ENCODE measurements at places on chromosomes 12 and 14.

DNA sequence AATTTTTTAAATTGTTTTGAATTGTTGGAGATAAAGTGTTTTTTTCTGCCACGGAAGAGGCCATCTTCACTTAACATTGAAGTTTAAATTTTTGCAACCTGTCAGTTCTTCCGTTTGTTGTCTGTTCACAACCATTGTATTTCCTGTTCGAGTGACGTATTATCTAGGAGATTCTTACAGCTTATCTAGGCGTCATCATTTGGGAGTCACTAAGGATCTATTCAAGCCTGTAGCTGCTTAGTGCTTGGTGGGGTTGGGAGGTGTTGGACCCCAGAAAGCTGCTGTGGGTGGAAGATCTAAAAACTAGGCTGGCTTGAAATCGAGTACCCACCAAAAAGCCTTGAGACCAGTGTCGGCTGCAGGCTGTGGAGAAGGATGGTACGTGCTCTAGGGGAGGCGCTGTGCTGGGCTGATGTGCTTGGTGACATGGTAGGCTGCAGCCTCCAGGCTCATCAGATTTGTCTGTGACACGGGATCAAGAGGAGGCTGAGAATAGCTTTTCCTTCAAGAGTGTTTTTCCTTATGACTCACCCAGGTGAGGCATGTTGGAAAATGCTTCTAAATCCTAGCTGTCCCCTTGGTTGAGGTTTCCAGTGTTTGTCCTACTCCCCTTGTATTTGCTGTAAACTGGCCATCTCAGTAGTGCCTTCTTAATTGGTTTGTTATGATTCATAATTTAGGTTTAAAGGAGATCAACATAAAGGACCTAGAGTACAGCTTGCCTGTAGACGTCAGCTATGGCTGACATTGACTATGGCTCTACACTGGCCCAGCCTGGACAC, 57.8 kb downstream of the ATG14 start:
- no peak for DNase-seq

GRCh38 chr12:54824402-54824801, 29.9 kb upstream of the MUCL1 start:
- DNase-seq = no peak

DNA sequence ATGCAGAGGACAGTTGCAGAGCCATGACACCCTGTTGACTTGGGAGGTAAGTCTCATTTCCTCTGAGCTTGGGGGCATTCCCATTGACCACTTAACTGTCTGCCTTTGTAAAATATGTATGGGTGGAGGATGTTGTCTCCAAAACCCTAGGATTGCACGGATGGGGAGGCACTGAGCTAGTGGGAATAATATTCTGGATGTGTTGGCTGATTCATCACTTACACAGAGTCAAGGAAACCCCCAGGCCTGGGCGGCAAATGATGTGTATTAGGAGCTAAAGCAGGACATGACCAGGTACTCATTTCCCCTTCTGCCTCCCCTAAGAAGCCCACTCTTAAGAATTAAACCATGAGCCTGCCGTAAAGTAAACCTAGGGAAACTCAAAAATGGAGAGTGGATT, 319.4 kb downstream of the VRK1 start:
- no peak for DNase-seq

DNA sequence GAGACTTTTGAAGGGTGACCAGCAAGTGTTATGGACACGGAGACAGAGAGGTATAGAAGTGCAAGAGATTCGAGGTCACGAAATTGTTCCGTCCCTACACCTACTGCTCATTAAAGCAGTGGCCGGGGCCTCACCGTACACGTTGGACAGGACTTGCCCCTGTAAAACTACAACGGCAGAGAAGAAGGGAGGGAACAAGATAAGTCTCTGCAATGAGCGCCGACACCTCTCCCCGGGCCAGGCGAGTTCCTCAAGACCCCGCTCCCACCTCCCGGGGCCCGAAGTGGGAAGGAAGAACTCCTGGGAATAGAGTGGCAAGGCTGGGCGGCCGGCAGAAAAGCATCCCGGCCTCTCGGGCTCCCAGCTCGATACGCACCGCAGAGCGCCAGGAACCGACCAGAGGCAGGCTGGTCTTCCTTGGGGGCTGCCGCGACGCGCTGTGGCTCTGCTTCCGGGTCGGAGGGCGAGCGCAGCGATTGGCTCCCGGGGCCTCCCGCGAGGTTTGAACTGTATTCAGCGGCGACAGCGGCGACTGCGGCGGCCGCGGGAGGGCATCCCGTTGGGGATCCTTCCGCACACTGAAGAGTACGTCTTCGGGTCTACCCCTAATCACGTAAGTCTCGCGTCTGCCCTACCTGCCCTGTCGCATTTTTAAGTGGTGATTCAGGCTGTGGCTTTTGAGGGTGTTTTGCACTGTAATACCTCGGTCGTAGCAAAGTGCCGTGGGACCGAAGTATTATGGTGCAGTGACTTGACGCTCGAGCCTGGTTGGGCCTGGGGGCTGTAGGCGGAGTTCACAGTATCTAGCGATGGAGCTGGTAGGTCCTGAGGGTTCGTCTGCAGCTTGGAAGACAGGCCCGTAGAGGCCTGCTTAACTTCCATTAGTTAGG, at the start of the genes NUP37 and PARPBP:
NUP37 (minus strand) TSS at position 441 of the 890 bp plus-strand sequence. CDS start 1,596 bp downstream, outside the sequence.
PARPBP (plus strand) TSS at position 510 of the 890 bp plus-strand sequence. CDS start 3,706 bp downstream, outside the sequence.
- peak; percentile 87 for DNase-seq

- DNase-seq = no peak
These were observed 80.9 kb downstream of the NDUFA12 start for GRCh38 chr12:94922561-94922960.

- no peak for DNase-seq
These were observed at the start of gene NKX2-8 for GRCh38 chr14:36582011-36582873. Gene NKX2-8 (minus strand): TSS chr14:36582614. CDS start chr14:36582389, 225 bp downstream.

- DNase-seq = no peak
These were observed 2.3 kb downstream of the OTUB2 start for GRCh38 chr14:94028450-94028826.

DNA sequence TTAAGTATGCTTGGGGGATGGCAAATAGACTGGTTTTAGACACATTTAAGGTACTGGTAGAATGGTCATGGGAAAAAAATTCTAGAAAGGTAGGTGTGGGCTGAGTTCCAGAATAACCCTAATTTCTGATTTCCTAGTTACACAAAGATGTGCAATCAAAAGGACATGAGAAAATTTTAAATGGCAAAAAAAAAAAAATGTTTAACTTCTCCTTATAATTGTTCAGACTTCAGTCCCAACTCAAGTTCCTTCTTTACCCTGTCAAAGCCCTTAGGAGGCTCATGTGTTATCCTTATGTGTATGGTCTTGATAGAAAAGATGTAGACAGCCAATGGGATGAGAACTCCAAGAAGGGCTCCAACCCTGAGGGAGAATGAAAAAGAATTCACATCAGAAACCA, 153.3 kb upstream of the PLEKHG7 start:
- DNase-seq = no peak

- no peak for DNase-seq
These were observed 16.5 kb downstream of the EID3 start for GRCh38 chr12:104319918-104320626.

DNA sequence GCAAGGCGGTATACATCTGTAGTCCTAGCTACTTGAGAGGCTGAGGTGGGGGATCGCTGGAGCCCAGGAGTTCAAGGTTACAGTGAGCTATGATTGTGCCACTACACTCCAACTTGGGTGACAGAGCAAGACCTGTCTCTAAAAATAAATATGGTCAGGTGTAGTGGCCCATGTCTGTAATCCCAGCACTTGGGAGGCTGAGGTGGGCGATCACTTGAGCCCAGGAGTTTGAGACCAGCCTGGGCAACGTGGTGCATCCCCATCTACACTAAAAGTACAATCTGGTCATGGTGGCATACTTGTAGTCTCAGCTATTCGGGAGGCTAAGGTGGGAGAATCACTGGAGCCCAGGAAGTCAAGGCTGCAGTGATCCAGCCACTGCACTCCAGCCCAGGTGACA, 40.6 kb downstream of the HECTD1 start:
- no peak for DNase-seq

DNA sequence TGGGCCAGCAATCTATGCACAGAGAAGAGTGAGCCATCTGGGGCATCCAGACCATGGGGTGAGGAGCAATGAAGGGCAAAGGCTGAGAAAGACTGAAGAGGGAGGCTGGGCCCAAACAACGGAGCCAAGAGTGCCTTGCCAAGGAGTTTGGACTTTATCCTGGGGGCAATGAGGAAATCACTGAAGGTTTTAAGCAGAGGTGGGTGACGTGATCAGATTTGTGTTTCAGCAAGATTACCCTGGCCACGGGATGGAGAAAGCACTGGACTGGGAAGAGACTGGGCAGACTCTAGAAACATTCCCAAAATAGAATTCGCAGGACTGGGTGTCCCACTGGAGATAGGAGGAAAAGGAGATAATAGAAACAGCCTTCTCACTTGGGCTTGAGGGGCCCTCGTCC, 65.3 kb downstream of the DPF3 start:
- no peak for DNase-seq

- DNase-seq = no peak
These were observed 790 bp downstream of the GTF2A1 start for GRCh38 chr14:81219759-81220579.

DNA sequence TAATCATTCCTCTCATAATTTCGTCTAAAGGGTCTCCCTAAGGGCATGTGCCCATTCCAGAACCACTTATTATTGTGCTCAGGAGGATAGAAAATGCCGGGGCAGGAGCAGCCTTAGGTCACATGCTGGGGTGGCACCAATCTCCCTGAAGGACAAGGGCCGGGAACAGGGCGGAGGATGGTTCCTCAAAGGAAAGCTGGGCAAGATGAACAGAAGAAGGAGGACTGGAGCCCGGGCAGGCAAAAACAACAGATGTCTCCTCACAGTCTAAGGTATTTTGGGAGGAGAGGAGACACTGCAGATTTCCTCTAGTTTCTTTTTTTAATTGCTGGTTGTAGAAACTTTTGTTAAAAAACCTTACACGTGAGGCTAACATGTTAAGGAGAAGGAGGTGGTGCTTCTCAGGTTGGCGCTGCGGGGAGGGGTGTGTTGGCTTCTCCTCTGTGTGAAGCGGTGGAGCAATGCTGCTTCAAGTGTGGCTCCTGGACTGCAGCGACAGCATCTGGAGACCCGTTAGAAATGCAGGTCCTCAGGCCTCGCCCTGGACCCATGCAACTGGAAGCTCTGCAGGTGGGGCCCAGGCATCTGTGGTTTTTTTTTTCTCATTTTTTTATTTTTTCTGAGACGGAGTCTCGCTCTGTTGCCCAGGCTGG, 164.8 kb downstream of the AACS start:
- no peak for DNase-seq

DNA sequence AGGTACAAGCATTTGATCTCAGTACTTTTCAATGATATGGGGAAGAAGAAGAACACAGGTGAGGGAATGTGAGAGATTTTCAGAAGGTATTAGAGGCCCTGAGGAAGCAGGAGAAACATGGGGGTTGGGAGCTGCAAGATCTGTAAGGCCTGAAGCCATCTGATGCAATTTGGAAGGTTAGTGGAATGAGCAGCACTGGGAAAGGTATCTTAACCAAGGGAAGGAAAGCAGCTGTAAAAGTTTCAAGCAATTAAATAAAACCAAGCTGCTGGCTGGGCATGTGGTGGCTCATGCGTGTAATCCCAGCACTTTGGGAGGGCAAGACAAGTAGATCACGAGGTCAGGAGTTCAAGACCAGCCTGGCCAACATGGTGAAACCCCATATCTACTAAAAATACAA, 104.4 kb upstream of the PARP11 start:
- DNase-seq = no peak

All from stimulated activated CD4-positive, alpha-beta T cell treated with anti-CD3 and anti-CD28 coated beads, TNF-alpha, amount 100 ng/mL, for 24 hours (primary cell).